ENCODE measurements at places on chromosomes 4 and X.
A peak's percentile ranks its signal among the peaks of the same experiment; 100 is the strongest.

GRCh38 chr4:153439831-153440230, 26.3 kb upstream of the TMEM131L start:
- DNase-seq: no peak

DNA sequence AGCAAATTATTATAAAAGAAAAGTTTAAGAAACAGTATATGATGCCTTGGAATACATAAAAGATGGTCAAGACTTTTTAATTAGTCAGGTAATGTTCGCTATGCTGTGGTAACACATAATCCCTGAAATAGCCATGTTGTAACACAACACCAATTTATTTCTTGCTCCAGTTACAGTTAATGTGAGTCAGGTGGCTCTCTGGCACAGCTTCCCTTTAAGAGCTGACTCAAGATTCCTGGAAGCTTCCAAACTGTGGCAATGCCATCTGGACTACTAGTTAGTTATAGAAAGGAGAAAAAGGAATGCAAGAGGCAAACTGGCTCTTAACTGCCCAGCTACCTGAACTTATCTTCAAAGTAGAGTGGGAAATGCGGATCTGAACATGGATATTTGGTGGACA, 210.5 kb downstream of the CHM start:
- no peak for DNase-seq

GRCh38 chrX:148611993-148612392, 111.6 kb downstream of the AFF2 start:
- no peak for DNase-seq

DNA sequence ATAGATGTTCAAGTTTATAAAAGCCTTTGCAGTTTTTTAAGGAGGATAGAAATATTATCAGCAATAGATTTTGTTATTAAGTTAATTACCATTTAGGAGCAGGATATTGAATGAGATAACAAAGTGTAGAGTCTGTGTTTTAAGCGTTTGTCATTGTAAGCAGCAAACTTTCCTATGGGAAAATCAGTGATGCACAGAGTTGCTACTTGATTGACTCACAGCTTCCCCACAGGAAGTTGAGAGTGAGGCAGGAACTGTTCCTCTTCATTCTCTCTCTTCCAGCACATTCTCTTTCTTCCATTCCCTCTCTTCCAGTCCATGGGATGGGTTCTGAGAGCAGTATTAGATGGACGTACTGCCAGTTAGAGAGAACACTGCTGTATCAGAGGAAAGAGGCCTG, 867.7 kb upstream of the AGA start:
- no peak for DNase-seq

GRCh38 chr4:6840062-6840976, 57.8 kb downstream of the KIAA0232 start:
- DNase-seq: no peak

DNA sequence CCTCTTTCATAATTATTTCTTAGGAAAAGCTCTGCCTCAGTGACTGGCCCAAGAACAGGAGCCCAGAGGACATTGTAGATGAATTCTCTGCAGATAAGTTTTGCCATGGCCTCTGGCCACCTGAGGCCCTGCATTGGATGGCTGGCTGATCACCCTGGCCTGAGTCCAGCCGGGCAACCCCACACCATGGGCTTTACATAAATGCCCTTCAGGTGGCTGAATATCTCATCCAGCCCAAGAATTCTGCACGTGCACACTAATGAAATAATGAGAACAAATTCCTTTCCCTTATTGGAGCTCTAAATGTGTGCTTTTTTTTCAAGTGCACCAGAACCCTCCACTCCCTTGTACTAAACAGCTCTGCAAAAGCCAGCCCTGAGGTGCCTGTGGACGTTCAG, 65.7 kb downstream of the IRF2 start:
- no peak for DNase-seq

DNA sequence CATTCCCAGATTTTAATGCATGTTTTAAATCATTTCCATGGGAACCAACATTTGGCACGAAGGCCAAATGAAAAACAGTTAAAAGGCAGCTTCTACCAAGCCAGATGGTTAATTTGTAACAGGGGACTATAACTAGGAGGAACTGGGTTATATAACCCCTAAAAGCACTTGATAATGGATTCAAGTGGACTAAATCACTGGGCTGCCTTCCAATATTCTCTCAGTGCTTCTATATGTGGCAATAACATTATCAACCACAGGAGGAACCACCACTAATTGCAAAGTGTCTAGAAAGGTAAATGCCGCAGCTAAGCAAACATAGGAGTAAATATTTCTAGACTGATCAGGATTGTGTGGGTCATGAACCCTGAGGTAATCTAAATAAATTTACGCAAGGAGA, 391.5 kb downstream of the UBE2NL start:
- no peak for DNase-seq

GRCh38 chr4:111483375-111484169, 661.7 kb upstream of the FAM241A start:
- DNase-seq: no peak

- DNase-seq: peak; percentile 31
Observed at GRCh38 chrX:39163581-39164126, 362.4 kb downstream of the MID1IP1 start.

DNA sequence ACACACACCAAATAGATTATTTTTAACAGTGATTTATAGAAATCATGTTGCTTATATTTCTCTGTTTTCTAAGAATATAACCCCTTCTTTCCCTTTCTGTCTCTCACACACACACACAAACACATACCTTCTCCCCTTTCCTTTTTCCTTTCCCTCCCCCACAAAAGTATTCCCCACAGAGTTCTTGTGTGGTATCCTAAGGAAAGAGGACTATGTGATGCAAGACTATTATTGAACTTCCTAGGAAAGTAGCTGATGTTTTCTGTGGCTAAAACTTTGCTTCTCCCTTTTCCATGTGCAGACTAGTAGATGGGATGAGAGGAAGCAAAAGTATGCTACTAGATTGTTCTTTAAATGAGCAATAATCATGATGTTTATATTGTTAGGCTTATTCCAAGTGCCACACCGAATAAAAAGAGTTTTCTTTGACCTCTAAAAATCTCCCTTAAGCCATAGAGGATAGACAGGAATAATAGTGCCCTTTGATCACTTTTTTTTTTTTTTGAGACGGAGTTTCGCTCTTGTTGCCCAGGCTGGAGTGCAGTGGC, 38.7 kb downstream of the CPEB2 start:
- DNase-seq: no peak

DNA sequence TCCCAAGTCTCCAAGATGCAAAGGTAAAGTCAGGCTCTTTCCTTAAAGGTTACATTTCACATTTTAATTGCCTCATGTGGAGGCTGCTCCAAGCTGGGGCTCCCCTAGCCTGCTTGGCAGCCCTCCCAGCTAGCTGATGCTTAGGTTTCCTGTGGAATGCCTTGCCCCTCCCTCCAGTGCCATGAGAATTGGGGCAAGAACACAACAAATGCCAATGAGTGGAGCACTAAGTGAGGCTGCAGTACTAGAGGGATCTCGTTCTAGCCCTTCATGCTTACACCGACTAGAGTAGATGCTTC, 597.7 kb downstream of the MID1IP1 start:
- DNase-seq: no peak

- no peak for DNase-seq
Observed at GRCh38 chrX:125439194-125439849, 119.7 kb downstream of the TEX13C start.

DNA sequence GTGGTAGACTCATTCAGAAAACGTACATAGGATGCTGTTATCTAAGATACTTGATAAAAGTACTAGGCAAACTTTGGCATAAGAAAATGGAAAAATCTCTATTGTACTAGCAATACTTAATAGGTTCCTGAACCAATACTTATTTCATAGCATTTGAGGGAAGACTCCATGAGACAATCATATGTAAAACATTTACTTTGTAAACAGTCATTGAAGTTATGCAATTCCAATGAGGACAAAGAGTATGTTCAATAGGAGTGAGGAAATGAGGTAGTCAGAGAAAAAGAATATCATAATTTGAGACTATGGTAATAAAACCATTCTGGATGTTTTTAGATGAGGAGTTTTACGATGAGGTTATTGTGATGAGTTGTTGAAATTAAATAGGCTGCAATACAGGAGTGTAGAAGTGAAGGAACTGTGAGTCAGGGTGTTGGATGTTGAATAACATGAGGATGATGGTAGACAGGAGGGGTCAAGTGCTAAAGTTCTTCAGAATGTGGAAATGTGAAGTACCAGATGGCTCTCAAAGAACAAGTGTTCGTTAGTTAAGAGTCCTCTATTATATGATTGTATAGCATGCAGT, 397.9 kb downstream of the PPP3CA start:
- no peak for DNase-seq

DNA sequence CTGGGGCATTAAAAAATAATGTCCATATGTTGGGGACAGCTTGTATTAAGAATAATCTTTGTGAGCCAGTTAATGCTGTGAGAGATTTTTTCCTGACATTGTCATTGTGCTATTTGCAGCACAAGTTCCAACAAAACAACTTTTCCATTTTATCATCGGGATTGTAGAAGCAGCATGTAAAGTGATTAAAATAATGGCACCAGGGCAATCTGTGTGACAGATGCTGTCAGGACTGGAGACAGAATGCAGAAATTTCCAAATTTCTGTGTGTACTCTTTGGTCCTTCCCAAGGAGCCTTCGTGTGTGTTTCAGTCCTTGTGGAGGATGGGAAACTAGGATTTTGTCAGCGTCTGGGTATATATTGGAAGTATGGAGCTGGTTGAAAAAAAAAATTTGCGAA, 101.5 kb upstream of the LIMCH1 start:
- no peak for DNase-seq

DNA sequence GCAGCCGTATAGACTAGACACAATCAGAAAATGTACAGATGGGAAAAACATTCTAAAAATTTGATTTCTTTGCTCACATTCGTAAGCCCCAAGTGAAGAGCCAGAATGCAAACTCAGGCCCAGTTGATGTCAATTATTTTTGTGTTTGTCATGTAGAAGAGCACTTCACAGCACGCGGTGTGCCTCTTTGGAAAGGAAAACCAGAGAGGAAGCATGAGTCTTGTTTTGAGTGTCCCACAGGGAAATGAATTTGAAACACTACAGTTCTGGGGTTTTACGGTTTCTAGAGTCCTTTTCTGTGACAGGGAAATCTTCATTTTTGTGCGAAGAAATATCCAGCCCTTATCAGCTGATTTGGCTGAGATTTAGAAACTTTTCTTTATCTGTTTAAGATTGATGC, 554.6 kb upstream of the BOD1L1 start:
- DNase-seq: no peak

GRCh38 chrX:110665223-110666002, 130.2 kb downstream of the CHRDL1 start:
- DNase-seq: peak; percentile 18

DNA sequence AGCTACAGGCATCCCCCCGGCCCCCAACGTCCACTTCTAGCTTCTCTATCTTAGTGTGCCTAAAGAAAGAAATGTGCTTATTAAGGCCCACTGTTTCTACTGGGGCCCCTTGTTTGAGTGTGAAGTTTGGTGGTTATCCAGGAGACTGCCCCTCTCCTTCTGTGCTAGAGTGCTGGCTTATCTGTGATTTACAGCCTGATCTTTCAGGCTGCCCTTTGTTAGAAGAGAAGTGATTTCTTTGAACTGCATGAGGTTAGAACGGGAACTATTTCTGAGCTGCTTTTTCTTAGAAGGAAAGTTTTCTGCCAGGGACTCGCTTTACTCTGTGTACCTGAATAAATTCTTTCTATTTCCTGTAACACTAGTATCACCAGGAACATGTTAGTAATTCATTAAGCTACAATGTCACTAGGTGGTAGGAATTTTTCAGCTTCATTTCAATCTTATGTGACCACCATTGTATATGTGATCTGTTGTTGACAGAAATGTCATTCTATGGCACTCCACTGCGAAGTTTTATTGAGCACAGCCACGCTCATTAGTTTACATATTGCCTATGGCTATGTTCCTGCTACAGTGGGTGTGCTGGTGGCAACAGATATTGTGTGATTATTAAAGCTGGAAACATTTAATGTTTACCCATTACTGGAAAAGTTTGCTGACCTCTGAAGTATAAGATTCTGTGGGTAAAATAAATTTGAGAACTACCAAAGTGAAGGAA, 193.8 kb upstream of the CXorf51B start:
- DNase-seq: no peak

DNA sequence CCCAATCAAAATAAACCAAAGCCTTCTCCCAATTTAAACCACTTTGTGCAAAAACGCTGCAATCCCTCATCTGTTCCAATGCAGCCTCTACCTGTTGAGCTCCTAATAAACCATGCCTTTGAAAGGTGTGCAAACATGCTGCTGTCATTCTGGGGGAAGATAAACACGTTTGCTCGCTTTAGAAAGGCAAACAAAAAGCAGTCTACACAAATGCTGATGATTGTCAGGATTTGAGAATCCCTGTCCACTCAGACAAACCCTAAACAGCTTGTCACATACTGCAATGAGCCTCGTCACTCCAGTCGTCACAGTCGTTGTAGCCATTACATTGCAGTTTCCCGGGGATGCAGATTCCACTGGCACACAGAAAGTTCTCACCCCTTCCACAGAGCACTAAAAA, 145.2 kb downstream of the CORIN start:
- DNase-seq: no peak

GRCh38 chrX:154409222-154409871, at the start of gene DNASE1L1:
TSS of gene DNASE1L1 (minus strand) at chrX:154409254. CDS start at chrX:154405568, 3,686 bp downstream.
- DNase-seq: no peak

GRCh38 chr4:3215256-3215655, 33.7 kb upstream of the MSANTD1 start:
- no peak for DNase-seq

GRCh38 chrX:723781-724180, 93.2 kb downstream of the SHOX start:
- DNase-seq: no peak

DNA sequence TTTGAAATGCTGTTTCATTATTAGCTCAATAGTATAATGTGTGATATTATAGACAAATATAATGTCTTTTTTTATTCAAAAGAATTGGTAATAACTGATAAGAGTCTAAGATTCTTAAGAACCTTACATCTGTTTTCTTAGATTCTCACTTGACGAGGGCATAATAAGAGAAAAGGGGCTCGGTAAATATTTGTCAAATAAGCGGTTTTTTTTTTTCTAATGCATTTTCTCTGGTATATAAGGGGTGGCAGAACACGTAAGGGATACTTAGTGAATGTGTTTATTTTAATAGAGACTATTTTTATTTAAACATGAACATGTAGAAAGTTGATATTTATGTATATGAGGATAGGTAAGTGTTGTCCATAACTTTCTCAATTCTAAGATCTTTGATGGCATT, 200.6 kb downstream of the RAPGEF2 start:
- DNase-seq: no peak

DNA sequence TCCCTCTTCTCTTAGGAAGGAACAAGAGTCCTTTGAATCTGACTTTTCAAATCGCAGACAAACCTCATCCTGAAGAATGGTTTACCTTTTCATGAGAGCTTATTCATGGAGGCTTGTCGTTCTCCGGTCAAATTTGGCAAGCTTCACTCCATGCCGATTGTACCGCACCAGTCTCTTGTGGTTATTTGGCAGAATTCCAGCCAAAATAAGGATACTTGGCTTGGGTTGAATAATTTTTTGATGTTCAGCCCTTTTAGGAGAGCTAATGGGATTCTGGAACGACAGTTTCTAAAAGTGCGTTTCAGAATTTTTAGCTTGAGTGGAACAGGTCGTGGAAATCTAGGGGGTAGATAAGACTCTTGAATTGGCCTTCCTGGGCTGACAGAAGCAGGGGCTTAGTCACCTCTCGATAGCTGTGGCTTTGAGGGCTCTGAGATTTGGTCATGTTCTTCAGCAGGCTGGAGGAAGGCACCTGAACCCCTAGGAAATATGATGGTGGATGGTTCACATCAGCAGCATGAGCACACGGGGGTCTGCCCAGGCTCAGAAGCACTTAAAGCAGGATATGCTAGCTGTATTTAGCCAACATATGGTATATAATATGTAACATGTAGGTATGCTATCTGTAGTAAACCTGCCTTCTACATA, 1.5 kb downstream of the KLHL2 start:
- DNase-seq: no peak

All from stimulated activated CD4-positive, alpha-beta T cell treated with anti-CD3 and anti-CD28 coated beads, Interleukin-2, amount 100 ng/mL, for 24 hours (primary cell).